ENCODE measurements at places on chromosomes 5 and 9.

- no peak for DNase-seq
Observed at GRCh38 chr5:136749016-136749415, 383.7 kb upstream of the TRPC7 start.

GRCh38 chr9:35254237-35254636, 92.4 kb downstream of the UNC13B start:
- DNase-seq: no peak

DNA sequence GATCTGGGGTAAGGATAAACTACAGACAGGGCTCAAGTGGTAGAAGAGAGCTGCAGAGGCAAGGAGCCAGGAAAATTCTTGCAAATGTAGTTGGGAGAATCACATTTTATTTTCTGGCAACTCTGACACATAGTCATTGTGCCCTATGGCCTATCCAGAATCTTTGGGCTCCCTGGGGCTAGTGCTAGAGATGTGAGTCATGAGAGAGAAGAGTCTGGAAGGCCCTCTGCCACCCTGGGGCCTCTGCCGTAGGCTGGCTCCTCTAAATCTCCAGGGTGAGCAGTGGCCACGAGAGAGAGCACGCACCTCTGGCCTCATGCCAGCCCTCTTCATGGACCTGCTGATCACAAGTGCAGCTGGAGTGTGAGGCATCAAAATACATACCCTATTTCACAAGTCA, 74.3 kb upstream of the SSBP2 start:
- DNase-seq: no peak

DNA sequence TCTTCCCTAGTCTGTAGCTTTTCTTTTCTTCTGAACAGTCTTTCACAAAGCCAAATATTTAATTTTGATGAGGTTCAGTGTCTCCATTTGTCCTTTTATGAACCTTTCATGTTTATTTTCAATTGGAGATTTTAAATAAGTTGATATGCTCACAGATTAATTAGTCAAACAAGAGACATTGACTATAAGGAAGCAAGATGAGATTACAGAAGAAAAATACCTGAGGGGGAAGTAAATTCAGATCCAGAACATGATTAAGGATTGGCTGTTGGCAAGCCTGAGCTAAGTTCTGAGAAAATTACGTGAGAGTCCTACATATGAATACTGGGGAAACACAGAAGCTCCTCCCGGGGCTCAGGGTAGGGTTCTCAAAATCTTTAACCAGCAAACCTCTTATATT, 1039.8 kb upstream of the SEMA6A start:
- no peak for DNase-seq

- DNase-seq: no peak
Observed at GRCh38 chr5:92401492-92401891, 1018.4 kb upstream of the ARRDC3 start.

- no peak for DNase-seq
Observed at GRCh38 chr5:110784901-110785300, 46.1 kb downstream of the SLC25A46 start.

DNA sequence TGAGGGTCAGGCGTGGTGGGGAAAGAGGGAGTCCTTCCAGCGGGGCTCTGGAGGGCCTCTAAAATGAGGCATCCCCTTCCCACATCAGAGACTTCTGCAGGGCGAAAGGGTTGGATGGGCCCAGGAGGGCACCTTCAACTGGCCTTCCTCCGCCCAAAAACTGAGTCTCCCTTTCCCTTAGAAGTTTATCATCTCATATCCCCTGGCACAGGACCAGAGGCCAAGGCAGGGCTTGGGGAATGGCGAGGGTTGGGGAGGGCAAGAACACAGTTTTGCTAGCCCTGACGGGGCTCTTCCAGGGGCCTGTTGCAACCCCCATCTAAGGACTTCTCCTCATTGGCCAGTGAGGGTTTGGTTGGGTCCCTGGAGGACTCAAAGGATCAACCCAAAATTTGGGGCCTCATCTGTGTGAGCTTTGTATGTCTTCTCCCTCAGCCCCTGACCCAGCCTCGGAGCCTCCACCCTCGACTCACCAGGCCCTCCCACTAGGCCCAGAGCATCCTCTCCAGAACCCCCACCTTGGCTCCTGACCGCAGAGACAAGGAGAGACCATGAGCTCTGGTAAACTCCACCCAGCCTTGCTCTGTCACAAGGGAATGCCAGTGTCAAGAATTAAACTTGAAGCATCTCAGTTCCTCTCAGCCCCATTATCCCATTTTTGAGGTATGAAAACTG, 24.1 kb downstream of the AQP7 start:
- no peak for DNase-seq

DNA sequence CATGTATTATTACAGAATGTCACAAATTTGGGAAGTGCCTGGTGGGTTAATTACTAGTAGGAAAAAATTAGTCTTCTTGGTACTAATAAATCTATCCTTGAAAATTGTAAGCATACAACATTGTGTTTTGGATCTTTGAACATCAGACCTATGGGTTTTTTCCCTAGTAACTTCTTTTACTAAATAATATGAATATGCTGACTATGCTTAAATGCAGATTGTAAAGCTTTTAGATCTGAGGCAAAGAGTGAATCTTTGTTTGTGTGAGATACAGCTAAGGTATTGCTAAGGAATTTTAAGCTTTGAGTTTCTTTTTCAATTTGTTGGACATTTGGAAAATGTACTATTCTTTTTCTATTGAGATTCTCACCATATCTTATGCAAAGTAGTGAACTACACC, 390.6 kb upstream of the CCNH start:
- no peak for DNase-seq

DNA sequence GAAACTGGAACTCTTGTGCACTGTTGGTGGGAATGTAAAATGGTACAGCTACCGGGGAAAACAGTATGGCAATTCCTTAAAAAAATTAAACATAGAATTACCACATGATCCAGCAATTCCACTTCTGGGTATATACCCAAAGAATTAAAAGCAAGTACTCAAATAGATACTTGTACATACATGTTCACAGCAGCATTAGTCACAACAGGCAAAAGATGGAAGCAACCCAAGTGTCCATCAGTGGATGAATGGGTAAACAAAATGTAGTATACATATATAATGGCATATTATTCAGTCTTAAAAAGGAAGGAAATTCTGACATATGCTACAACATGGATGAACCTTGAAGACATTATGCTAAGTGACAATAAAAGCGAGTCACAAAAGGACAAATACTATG, 7.4 kb upstream of the SLC22A5 start:
- DNase-seq: no peak
